ENCODE measurements at places on chromosomes 1 and 21. TPM values are rescaled to one million over a fixed set of nuclear protein-coding genes. Genes with fewer than 3 reads are reported as not detected.
A peak's percentile ranks its signal among the peaks of the same experiment; 100 is the strongest.

The RWDD3 gene
- 17.7 TPM for total RNA-seq

The ADGRL2 gene
- total RNA-seq, result 0.94 TPM

The MAN1C1 gene
- total RNA-seq, result 4.4 TPM

DNA sequence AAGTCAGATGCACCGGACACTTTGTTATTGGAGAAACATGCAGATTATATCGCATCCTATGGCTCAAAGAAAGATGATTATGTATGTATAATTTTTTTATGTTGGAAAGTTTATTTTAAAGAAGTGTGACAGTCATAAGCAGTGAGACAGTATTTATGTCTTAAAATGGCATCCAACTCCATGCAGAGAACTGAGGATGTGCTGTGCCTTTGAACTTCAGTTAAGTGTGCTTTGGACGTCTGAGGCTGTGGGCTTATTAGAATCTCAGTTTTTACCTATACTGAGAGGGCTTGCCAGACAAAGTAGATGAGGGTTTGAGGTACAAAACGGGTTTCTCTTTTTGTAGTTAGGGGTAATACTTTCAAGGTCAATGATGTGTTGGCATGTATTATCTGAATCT is 1.5 kb downstream of the RABGGTB start:
- no peak for DNase-seq

DNA sequence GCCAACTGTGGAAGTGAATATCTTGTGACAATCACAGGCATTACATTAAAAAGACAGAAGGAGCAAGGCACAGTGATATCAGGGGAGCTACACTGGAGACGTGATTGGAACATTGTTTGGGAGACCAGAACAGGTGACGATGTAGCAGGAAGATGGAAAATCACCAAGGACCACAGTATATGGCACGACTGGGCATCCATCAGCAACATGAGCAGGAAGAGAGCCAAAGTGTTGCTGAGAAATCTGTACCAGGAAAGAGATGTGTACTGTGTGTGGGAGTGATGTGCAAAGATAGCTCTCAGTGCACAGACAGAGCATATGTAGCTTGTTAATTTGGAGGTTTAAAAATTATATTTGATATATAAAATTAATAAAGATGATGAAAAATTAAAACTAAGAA is 790.6 kb upstream of the ADGRL2 start:
- no peak for DNase-seq

GRCh38 chr1:157437296-157437695 is 115.0 kb downstream of the FCRL5 start:
- no peak for DNase-seq

- no peak for DNase-seq
These were observed 8.5 kb downstream of the IL23R start for GRCh38 chr1:67174716-67175284.

DNA sequence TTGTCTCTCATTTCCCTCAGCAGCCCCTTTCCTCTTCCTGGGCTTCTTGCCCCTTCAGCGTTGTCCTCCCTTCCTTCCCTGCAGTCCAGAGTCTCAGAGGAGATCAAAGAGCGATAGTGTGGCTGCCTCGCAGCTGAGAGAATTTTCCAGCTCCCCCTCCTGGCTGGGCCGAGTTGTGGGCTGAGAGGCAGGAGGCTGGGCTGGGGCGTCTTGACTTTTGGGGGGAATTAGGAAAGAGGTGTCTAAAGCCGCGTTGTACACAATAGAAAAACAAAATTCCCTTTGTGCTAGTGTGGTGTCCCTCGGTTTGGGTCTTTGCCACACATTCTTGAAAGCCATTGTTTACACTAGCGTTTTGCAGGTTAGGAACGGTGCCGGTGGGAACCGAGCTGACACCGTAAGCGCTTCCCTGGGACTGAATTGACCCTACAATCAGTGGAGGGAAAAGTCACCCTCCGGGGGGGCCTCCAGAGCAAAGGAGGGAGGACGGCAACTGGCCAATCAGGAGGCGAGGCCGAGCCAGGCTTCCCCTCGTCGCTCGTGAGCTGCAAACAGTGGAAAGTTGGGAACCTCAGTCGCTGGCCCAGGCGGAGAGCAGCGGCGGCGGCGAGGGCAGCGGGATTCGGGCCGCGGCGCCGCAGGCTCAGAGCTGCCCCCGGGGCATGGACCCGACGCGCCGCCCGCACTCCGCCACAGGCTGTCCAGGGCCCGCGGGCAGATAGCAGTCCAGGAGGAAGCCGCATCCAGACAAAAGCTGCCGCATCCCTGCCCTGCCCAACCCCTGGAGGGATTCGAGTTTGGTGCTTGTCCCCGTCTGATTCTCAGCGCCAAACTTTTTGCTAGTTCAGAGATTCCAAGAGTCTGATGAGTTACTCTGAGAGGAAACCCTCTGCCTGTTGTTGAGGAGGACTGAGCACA is at the start of gene HMCN1:
TSS of gene HMCN1 (plus strand) at position 574 of the 918 bp plus-strand sequence. CDS start 389 bp downstream, outside the sequence.
- DNase-seq, result peak; percentile 77

- no peak for DNase-seq
These were observed 3.1 kb upstream of the LMNA start for GRCh38 chr1:156111355-156111962.

GRCh38 chr1:88302843-88303486 is 381.1 kb upstream of the PKN2 start:
- DNase-seq, result peak; percentile 5

GRCh38 chr1:202023001-202023433 is 12.6 kb downstream of the ELF3 start:
- peak; percentile 38 for DNase-seq

DNA sequence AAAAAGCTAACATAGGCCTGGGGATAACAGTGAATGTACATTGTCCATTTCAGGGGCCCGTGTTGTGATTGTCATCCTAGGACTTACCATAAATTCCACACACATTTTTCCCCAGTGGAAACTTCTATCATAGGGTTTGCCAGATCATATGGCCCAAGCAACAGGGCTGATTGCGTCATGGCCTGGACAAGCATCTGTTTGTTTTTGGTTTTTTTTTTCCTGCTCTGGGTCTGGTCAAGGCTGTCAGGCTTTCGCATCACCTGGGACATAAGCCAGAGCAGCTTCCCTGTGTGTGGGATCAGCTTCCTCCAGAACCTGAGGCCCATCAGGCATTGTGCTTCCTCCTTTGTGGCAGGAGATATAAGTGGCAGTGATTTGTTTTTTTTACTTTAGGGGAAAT is 598.5 kb upstream of the USP24 start:
- peak; percentile 48 for DNase-seq

The PROK1 gene
- total RNA-seq, result 1.6 TPM

The CDK18 gene
- 1.2 TPM for total RNA-seq

- no peak for DNase-seq
These were observed 25.7 kb upstream of the OR10J5 start for GRCh38 chr1:159561497-159561896.

DNA sequence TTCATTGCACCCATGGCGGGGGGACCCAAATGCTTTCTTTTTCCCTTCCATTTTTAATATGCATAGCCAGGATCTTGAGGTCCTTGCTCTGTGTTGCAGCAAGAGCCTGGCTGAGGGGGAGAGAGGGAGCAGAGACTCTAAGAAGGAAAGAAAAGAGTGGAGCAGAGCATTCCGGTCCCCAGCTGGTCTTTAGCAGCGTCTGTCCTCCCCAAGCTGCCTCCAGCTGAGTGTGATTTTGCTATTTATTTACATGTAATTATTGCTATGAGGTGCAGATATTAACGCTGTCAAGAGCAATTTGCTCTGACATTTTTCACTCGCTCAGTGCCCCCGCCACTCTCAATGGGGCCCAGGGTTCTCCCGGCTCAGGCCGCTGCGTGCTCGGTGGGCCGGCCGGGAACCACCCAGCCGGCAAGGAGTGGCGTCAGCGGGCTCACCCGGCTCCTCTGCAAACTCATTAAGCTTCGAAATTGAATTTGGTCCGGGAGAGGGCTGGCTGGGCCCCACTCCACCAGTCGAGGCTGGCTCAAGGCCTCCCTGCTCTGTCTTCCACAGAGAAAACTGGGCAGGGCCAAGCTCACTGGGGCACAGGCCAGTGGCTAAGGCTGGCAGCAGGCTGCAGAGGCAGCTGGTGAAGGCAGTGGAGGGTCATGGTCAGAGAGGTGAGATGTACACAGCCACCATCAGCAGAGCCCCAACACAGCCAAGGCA is 93.2 kb downstream of the PAX7 start:
- DNase-seq, result no peak

The AQP10 gene
- not detected for total RNA-seq

DNA sequence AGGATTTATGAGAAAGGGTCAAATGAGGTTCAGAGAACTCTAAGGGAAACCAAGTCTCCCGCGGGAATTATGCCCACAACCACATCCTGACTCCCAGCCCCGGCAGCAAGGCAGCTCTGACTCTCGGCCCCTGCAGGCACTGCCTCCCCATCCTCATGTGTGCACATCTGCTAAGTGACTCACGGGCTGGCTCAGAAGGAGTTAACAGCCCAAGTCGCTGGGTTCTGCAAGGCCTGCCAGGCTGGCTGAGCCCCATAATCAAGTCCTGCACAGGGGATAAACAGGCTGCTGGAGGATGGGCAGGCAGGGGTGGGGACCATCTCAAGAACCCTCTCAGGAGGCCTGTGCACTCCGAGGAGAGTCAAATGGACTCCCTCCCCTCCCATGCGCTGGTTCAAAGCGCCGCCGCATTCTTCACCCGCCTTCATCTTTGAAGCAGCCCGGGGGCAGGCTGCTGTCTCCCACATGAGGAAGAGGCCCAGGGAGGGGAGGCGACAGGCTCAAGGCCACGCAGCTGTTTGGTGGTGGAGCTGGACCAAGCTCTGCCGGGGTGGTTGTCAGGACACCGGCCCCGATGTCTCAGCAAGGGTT is 344.3 kb downstream of the MATN1 start:
- peak; percentile 95 for DNase-seq

- DNase-seq, result no peak
These were observed 427.7 kb downstream of the MATN1 start for GRCh38 chr1:30295674-30296073.

DNA sequence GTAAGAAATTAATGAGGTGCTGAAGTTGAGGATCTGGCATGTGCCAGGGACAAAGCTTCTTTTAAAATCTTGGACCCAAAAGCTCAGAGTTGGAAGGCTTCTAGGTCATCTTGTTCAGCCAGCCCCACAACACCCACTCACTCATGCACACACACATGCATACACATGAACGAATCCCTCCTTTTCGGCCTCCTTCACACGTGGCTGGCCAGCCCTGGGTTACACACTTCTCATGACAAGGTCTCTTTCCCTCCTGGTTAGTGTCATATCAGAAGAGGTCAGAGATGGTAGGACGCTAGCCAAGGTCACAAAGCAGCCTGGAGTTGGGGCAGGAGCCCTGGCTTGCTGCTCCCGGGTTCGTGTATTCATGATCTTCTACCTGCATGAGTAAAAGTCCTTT is 6.9 kb downstream of the DMBX1 start:
- no peak for DNase-seq

The AMY2B gene
- not detected for total RNA-seq

DNA sequence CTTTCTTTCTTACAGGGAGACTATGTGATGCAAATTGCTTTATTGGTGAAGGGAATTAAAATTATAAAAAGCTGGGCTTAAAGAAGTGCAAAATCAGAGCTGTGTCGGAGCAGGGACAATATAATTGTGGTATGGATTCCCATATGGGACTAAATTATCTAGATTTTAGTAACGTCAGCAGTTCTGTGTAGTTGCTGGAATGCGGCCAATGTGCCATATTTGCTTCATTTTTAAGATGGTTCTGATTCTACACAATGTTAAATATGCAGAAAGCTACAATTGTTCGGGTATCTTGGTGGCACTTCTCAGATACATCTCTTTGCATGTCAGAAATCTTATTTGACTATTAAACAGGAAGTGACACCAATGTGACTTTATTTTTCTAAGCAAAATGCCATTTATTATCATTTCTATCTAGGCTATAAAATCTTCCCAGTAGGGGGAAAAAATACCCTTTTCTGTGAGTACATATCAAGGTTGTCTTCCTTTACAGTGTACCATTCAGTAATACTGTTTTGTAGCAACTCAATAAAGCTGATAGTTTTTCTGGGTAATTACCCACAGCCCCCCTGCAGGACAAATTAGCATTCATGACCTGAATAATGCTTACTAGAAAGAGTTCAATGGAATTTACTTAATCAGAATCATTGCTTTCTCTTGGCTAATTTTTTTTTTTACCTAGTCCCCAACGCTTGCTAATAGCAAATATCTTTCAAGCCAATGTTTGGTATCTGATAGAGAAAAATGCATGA is 288.3 kb upstream of the ADGRL2 start:
- no peak for DNase-seq

GRCh38 chr1:84712276-84712874 is 22.1 kb upstream of the SSX2IP start:
- peak; percentile 79 for DNase-seq

- no peak for DNase-seq
These were observed 60.1 kb upstream of the CYP2J2 start for GRCh38 chr1:59986516-59987310.

DNA sequence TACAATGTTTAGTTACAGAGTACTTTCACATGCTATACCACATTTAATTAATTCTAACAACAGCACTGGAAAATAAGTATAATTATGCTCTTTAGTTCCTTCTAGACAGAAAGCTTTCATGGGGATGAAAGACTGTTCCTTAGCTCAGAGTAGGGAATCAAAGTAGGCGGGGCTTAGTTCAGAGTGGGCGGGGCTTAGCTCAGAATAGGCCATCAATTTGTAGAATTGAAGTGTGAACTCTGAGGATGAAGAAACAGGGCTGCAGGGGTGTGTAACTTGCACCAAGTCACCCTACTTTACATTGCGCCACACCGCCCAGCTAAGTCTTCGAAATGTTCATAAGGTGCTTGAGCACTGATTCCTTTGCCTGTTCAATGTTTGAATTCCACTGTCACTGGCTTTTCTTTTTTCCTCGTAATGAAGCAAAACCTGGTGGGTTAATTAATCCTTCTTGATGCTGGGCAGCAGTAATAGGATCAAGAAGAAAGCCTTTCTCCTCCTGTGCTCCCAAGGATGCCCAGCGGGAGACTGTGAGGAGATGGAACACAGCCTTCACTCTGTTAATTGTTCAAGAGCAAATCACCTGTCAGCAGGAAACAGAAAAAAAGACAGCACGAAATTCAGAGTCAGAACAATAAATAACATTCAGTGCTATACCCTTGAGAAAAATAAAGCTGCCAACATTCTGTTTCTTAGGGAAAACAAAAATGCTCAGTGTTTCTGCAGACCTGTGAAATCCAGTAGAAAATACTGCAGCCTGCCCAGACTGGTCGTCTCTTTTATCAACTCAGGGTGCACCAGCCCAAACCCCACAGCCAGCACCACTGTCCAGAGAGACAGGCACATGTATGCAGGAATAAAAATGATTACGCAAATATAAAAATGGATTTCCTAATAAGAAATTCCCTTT is 66.5 kb upstream of the CAMK1G start:
- DNase-seq, result no peak

The CENPL gene
- 36.8 TPM for total RNA-seq

Measured in M059J (cell line).